ENCODE measurements at places on chromosomes 6 and 20.

DNA sequence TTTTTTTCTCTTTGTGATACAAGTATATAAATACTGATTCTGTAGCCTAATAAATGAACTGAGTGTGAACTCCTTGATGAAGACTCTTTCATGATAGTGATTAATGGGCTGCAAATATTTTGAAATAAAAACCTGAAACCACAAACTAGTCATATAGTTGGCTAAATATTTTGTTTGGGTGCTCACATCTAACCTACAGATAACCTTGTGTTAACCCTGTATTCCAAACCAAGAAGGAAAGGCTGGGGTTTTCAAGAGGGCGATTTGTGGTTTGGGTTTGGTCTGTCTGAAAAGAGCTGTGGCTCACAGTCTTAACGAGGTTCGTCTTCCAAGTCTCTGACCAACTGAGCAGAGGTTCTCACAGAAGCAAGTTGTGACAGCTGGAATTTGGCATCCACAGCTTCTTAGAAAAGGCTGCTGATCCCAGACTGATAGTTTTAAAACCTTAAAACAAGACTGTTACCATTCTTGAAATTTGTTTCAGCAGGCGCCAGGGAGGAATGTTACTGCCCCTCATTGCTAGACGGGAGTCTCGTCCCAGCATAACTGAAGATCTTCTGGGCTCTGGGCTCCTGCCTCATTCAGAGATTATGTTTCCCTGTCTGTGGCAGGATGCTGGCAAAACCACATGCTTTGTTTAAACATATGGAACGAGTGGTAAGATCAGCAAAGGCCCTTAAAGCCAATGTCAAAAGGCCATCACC is 736.4 kb upstream of the MARCKS start:
- DNase-seq: no peak

DNA sequence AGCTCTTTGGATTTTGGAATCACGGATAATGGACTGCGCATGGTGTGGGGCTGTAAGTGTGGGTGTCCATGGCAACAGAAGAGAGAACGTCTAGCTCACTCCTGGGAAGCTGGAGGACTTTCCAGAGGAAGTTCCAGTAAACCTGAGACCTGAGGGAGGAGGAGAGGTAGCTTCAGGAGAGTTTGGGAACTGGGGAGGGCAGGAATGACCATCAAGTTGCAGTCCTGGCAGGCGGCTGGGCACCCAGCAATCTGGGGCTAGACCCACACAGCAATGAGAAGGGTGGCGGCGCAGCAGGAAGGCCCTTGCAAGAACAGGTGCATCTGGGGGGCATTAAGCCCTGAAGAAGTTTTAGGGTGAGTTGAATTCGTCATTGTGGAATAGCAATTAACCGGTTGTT is 95.9 kb downstream of the FOXC1 start:
- DNase-seq: no peak

DNA sequence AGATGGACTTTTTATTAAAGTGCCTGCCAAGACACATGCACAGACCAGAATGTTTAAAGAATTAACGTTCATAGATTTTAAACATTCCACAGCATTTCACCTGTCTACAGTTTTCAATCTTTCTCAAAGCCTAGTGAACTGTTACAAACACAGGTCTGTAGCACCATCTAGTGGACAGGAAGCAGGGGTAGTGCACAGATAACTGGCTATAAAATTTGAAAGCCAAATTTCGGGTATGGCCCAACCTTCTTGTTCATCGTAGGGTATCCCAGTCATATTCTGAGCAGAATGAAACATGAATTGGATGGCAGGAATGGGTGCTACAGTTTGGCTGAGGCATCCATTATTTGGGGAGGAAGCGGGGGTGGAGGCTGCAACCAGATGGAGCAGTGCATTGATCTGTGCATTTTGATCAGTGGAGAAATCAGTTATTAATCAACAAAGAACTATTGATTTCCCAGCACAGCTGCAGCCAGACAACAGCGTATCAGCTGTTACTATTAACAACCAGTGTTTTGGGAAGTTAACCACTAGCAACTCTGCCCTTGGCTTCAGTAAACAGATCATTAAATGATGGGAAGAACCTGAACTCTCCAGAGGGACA is 56.1 kb upstream of the B3GAT2 start:
- peak; percentile 20 for DNase-seq

DNA sequence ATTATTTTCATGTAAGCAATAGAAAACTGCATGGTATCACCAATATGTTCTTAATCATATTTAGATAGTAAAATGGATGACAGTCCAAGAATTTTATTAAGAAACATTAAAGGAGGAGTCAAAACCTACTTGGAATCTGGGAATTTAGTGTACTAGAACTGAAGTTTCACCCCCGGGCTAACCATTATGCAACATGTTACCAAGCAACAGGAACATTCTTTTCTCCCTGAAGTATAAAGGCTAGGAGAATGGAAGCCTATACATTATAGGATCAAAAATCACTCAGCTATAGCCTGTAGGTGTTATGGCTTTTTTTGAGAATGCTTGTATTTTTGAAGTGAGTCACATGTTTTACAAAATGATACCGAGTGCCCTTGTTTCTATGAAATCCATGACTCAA is 538.3 kb downstream of the GRIK2 start:
- DNase-seq: no peak

GRCh38 chr20:44517454-44517853 is 4.4 kb downstream of the SERINC3 start:
- no peak for DNase-seq

GRCh38 chr6:78438135-78438534 is 429.2 kb upstream of the IRAK1BP1 start:
- DNase-seq: no peak

- peak; percentile 20 for DNase-seq
Measured at GRCh38 chr6:29976588-29977424, 34.5 kb downstream of the HLA-A start.

DNA sequence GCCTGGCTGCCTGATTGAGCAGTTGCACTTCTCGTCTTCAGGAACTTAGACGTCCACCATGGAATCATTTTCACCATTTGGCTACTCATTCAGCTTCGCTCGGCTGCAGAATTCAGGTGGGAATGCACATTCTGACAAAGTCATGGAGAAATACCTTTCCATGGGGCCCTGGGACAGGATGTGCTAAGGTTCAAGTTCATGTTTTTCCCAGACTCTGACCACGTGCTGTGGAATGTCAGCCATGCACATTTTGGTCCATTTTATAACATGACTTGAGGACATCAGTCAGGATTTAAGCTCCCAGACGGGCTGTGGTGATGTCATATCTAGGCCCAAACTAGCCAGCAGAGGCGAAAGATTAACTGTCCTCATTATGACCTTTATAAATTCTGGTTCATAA is 205.3 kb downstream of the TBXT start:
- DNase-seq: no peak

All from GM18507 (cell line).